ENCODE measurements at places on chromosomes 7 and 10.

DNA sequence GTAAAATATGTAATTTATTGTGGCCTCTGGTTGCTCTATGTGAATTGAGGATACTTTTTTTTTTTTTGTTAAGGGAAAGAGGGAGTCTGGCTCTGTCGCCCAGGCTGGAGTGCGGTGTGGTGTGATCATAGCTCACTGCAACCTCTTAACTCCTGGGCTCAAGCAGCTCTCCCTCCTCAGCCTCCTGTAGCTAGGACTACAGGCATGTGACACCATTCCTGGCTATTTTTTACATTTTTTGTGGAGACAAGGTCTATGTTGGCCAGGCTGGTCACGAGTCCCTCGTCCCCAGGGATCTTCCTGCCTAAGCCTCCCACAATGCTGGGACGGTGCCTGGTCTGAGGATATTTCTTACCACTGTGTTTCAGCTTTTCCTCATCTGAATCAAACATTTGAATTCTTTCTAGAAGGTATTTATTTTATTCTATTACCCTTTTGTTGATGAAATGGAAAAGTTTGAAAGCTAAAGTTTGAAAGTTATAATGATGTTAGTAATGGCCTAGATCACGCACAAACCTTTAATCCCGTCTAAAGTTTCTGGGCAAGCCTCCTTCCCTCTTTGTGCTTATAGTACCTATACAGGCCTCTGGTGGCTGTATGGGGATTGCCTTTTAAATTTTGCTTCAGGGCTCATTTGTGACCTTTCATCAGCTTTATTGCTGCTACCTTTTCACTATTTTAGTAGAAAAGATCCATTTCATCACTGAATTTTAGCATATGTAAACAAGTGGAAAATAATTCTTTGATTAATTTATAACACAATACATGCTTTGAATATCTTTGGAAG lies 2.0 kb downstream of the IFRD1 start:
- DNase-seq = peak; percentile 27

GRCh38 chr10:85420501-85421191 lies 945.9 kb downstream of the GRID1 start:
- DNase-seq = no peak

- DNase-seq = no peak
These were observed 301.2 kb downstream of the DPP6 start for GRCh38 chr7:154353355-154353767.

- DNase-seq = no peak
These were observed 96.1 kb upstream of the PPP2R2D start for GRCh38 chr10:131804551-131805295.

GRCh38 chr10:51705774-51706173 lies 6.4 kb upstream of the CSTF2T start:
- DNase-seq = no peak
